ENCODE measurements at places on chromosomes 11 and 22. TPM values are rescaled to one million over a fixed set of nuclear protein-coding genes. Genes with fewer than 3 reads are reported as not detected.

GRCh38 chr11:75689863-75690609 is 21.2 kb upstream of the MAP6 start:
- no peak overlapping the region for H3K4me3 ChIP-seq
- H3K27me3 ChIP-seq = no peaks in the 10 kb centered on the region
- DNase-seq = peak; percentile 67
- H3K27ac ChIP-seq = no peak overlapping the region
- H3K4me1 ChIP-seq = peaks cover 5% of the 10 kb centered on the region
- H3K36me3 ChIP-seq = no peaks in the 10 kb centered on the region

- H3K4me3 ChIP-seq = no peak overlapping the region
- no peak overlapping the region for H3K27ac ChIP-seq
- H3K4me1 ChIP-seq = no peaks in the 10 kb centered on the region
- DNase-seq = no peak
Measured at GRCh38 chr22:47230251-47230650, 467.8 kb downstream of the TBC1D22A start.

GRCh38 chr11:41118521-41118920 is 340.9 kb downstream of the LRRC4C start:
- no peak for DNase-seq
- H3K27me3 ChIP-seq = no peaks in the 10 kb centered on the region
- H3K4me1 ChIP-seq = no peaks in the 10 kb centered on the region
- no peaks in the 10 kb centered on the region for H3K36me3 ChIP-seq

- H3K36me3 ChIP-seq = peaks cover 3% of the 10 kb centered on the region
- H3K4me1 ChIP-seq = peaks cover 49% of the 10 kb centered on the region
- H3K4me3 ChIP-seq = no peak overlapping the region
Measured at GRCh38 chr11:134229126-134229790, 4.8 kb downstream of the VPS26B start.

DNA sequence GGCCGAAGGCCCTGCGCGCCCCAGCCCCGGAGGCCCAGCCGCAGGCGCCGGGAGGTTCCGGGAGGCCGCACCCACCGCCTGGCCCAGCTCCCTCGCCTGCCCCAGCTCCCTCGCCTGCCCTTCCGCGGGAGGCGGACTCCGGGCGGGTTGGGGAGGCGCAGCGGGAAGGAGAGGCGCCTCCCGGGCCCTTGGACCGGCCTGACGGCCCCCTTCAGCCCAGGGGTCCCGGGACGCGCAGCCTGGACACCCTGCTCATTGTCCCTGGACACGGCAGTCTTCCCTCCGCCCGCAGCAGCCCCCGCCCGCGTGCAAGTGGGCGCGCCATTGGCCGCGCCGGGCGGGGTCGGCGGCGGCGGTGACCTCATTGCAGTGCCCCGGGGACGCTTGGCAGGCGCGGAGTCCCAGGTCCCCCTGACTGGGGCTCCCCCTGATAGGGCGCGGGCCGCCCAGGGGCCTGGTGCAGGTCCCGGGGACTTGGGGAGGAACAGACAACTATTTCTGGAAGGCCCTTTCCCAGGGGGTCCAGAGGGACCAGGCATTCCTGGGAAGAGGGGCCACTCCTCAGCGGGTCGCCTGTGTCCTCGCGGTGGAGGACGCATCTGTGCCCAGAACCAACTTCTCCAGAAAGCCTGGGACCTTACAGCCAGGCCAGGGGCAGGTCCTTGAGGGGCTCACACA is 501 bp downstream of the CD151 start:
- peaks cover 10% of the 10 kb centered on the region for H3K27me3 ChIP-seq
- peaks cover 63% of the 10 kb centered on the region for H3K4me1 ChIP-seq
- H3K27ac ChIP-seq = no peak overlapping the region

DNA sequence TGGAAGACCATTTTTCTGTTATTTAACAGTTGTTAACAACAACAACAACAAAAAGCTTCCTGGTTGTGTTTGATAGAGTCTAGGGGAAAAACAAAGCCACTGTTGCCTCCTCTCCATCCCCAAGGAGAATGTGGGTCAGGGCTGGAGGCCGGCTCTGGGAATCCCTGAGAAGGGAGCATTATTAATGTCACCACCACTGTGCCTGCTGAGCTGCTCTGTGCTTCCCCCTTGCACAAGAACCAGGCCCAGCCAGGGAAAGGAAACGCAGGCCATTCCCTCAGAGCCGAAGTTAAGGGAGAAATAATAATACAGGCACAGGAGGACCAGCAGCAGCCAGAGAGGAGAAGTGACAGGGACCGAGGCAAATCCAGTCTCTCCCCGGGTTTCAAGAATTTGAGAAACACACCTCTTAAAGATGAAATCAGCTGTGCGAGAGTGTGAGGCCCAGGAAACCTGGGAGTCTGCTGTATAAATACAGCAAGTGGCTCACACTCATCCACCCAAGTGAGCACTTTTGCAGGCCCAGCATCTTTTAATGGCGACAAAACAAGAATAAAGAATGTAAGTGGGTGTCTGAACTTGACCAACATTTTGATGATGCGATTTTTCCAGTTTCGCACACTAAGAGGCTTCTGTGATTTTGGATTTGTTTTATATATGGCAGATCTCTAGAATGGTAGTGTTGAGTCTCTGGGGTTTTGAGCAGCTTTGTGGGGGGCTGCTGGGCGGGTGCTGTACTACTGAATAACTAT is 539.2 kb downstream of the NTM start:
- H3K4me3 ChIP-seq = no peak overlapping the region
- peaks cover 71% of the 10 kb centered on the region for H3K27me3 ChIP-seq
- no peaks in the 10 kb centered on the region for H3K4me1 ChIP-seq

DNA sequence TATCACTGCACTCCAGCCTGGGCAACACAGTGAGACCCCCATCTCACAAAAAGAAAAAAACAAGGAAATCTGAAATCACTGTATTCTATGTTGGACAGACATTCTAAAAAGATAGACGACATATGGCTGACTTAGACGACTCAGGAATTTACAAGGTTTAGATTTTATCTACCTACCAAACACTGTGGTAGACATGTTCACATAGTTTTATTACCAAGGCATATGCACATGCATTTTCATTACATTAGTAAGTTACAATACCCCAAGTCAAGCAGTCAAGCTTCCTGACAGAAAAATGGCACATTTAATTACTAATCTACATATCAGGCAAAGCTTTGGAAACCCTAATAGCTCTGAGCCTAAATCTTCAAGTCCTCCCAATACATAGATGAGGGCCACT is 262.2 kb downstream of the TTC28 start:
- no peak overlapping the region for H3K27ac ChIP-seq
- no peak for DNase-seq
- H3K27me3 ChIP-seq = no peaks in the 10 kb centered on the region
- no peak overlapping the region for H3K4me3 ChIP-seq
- no peaks in the 10 kb centered on the region for H3K36me3 ChIP-seq
- H3K4me1 ChIP-seq = no peaks in the 10 kb centered on the region

DNA sequence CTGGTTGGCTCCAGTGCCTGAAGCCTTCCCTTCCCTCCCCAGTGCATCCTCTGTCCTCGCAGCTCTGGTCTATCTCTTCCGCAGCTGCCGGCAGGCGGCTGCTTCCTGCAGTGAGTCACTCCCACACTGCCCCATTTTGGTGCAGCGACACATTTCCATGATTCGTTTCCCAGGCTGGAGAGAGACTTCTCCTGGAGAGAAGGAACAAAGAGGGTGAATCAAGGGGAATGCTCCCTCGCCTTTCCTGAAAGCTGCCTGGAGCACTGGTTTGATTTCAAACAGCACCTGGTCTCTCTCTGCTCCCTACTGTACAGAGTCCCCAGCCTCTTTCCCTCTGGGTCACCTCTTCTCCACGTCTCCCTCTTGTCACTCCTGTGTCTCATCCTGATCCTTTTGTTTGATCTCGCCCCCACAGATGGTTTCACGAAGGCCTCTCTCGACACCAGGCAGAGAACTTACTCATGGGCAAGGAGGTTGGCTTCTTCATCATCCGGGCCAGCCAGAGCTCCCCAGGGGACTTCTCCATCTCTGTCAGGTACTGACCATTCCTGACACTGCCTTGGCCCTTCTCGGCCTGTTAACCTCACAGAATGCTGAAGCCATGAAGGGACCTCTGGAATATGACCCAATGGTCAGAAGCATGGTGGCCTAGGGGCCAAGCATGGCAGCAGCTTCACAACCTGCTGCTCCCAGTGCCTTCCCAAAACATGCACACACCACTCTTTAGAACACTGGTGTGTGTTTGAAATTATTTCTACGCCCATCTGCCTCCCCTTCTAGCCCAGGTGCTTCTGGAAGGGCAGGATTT is at the start of gene TMA7B:
TSS of gene TMA7B (plus strand) at position 758 of the 808 bp plus-strand sequence. CDS start 3,978 bp downstream, outside the sequence.
- no peaks in the 10 kb centered on the region for H3K36me3 ChIP-seq
- peak within 1 kb of the TSS; percentile 73 for H3K27ac ChIP-seq
- peak; percentile 72 for DNase-seq
- peaks cover 63% of the 10 kb centered on the region for H3K27me3 ChIP-seq
- H3K4me1 ChIP-seq = peaks cover 49% of the 10 kb centered on the region

DNA sequence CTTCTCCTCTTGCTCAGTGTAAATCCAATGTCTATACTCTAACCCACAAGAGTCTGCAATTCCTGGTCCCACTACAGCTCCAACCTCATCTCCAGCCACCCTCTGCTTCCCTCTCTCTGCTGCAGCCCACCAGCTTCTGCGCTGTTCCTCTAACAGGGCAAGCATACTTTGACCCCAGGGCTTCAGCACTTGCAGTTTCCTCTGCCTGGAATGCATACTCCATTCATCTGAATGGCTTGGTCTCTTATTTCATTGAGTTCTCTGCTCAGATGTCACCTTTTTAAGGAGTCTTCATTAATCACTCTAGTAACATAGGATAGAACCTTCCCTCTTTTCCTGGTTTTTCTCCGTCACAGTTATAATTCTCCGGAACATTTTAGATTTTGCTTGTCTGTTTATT is 141.6 kb downstream of the BUD13 start:
- no peaks in the 10 kb centered on the region for H3K36me3 ChIP-seq
- no peak for DNase-seq
- no peaks in the 10 kb centered on the region for H3K4me1 ChIP-seq
- no peaks in the 10 kb centered on the region for H3K27me3 ChIP-seq
- no peak overlapping the region for H3K4me3 ChIP-seq

- no peak overlapping the region for H3K27ac ChIP-seq
- no peaks in the 10 kb centered on the region for H3K36me3 ChIP-seq
- H3K27me3 ChIP-seq = no peaks in the 10 kb centered on the region
- no peak for DNase-seq
- no peak overlapping the region for H3K4me3 ChIP-seq
Measured at GRCh38 chr22:19577422-19577966, 53.3 kb upstream of the CLDN5 start.

GRCh38 chr11:59708537-59708936 is 5.1 kb downstream of the OR10V1 start:
- H3K27ac ChIP-seq = no peak overlapping the region
- H3K27me3 ChIP-seq = no peaks in the 10 kb centered on the region
- DNase-seq = no peak
- H3K36me3 ChIP-seq = no peaks in the 10 kb centered on the region

GRCh38 chr22:38338772-38339379 is 21.6 kb upstream of the CSNK1E start:
- no peak overlapping the region for H3K27ac ChIP-seq
- no peak for DNase-seq
- peaks cover 31% of the 10 kb centered on the region for H3K4me1 ChIP-seq
- no peak overlapping the region for H3K4me3 ChIP-seq

- DNase-seq = no peak
- H3K27me3 ChIP-seq = no peaks in the 10 kb centered on the region
- H3K4me1 ChIP-seq = no peaks in the 10 kb centered on the region
- no peaks in the 10 kb centered on the region for H3K36me3 ChIP-seq
- H3K4me3 ChIP-seq = no peak overlapping the region
- no peak overlapping the region for H3K27ac ChIP-seq
Measured at GRCh38 chr22:28231441-28231840, 312.4 kb upstream of the PITPNB start.

DNA sequence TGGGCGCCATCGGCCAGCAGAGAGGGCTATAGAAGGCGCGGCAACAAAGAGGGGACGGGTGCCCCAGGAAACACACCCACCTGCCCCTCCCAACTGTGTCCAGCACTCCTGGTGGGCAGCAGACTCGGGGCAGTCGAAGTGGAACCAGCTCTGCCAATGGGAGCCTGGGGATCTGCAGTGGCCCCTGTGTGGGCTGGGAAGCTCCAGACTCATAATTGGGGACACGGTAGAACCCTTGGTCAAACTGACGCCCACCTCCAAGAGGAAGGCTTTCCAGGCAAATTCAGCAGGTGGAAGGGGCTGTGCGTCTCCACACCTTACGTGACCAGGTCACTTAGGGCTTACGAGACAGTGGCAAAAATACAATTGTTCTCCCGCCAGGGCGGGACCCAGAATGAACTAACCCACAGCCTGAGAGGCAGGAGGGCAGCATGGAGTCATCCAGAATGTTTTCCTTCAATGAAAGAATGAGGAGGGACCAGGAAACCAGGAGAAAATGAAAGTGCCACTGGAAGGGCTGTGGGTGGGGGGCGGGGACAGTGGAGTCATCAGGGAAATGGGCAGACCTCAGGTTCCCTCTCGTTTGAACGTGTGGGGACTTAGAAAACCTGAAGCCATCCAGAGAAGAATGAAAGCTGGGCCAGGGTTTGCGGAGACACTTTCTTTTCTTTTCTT is 53.2 kb upstream of the SHANK2 start:
- H3K27ac ChIP-seq = no peak overlapping the region
- H3K4me1 ChIP-seq = no peaks in the 10 kb centered on the region
- no peak for DNase-seq
- H3K27me3 ChIP-seq = no peaks in the 10 kb centered on the region

DNA sequence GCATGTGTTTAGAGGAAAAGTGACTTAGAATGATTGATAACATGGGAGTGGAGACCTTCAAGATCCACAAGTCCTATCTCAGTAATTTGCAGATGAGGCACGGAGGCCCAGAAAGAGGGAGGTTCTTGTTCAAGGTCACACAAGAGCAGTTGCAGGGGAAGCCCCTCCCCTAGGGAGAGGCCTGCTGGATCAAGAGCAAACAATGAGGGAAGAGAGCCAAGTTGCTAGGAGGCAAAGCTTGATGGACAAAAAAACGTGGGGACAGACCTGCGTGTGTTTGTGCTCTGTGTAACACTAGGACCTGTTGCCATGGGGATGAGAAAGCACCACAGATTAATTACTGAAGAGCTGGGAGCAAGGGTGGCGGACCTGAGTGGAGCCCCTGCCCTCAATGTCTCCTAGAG is 6.4 kb upstream of the MFRP start:
- peaks cover 8% of the 10 kb centered on the region for H3K27me3 ChIP-seq
- H3K36me3 ChIP-seq = no peaks in the 10 kb centered on the region
- H3K4me3 ChIP-seq = no peak overlapping the region
- no peak overlapping the region for H3K27ac ChIP-seq
- H3K4me1 ChIP-seq = peaks cover 7% of the 10 kb centered on the region

Gene AQP11
- polyA plus RNA-seq = not detected

Gene OR8D4
- polyA plus RNA-seq = not detected

Gene INS
- not detected for polyA plus RNA-seq

Gene TEX54
- polyA plus RNA-seq = 0.74 TPM

Gene MIAT
- 0.03 TPM for polyA plus RNA-seq

Gene LARGE1
- 0.13 TPM for polyA plus RNA-seq

Gene IFITM10
- polyA plus RNA-seq = not detected

Gene RIBC2
- polyA plus RNA-seq = not detected

Gene ALKBH3
- polyA plus RNA-seq = 10.1 TPM

Gene OR52I1
- polyA plus RNA-seq = not detected

Gene MISFA
- polyA plus RNA-seq = not detected
